G401 (cell line): ENCODE measurements at places on chromosomes 13 and 19.
A peak's percentile ranks its signal among the peaks of the same experiment; 100 is the strongest.

DNA sequence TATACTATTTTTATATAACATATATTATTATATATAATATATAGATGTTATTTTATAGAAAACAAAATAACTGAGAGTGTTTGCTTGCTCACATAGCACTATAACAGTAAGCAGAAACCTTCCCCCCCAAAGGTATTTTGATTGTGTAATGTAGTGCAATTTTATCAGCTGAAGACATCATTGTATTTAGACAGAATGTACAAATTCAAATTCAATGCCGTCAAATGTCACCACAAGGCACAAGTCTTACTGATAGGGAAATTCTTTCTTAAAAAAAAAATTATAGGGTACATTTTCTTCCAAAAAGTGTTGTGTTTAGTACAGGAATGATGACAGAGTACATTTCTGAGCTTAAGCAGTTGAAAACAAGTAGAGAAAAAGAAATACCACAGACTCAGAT is 1147.1 kb upstream of the SPRY2 start:
- no peak for DNase-seq

DNA sequence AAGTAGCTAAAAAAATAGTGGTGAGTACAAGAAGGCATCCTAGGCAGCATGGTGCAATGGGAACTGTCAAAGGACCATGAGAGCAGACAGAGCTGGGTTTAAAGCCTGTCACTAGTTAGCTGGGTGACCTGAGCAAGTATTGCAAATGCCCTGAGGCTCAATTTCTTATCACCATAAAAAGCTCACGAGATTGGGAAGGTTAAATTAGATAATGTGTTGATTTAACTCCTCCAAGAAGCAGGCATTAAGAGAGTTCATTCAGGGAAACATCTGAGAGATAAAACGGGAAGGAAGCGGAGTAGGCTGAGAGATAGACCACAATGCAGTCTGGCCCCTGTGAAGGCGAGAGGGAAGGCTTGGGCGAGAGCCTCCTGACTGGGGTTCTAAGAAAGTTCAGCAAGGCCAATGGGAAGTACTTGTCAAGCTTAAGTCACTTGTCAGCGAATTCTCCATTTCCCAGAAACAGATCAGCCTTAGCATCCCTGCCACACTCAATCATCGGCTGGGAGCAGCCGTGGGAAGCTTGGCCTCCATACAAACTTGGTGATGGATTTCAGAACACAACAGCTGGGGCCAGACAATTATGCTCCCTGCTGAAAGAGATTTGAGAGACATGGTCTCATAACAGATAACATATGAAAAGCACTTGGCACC is 105.5 kb downstream of the POU4F1 start:
- DNase-seq: no peak

GRCh38 chr19:14116918-14117578 is 514 bp downstream of the PRKACA start:
- DNase-seq: no peak

DNA sequence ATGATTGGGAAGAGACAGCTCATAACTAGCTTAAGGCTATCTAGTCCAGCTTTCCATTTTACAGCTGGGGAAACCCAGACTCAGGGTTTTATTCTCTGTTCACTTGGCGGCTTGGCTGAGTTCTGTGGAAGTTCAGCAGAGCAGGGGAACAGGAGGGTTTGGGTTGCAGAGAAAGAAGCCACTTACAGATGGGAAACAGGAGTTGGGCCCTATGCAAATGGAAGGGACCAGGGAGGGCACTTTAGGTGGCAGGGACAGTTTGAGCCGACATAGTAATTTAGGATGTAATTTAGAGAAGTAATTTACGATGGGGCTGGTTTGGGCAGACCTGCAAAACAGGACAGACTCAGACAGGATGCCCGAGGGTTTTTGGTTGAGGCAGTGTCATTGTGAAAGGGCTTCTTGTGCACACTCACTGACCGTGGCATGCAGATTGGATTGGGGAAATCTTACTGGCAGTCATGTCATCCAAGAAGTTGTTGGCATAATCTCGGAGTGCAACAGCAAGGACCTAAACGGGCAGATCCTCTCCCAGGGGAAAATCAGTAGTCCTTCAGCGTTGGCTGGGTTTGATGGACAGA is 47.3 kb upstream of the GPR183 start:
- no peak for DNase-seq

- no peak for DNase-seq
These were observed 141.0 kb downstream of the RFC3 start for GRCh38 chr13:33958964-33959363.

DNA sequence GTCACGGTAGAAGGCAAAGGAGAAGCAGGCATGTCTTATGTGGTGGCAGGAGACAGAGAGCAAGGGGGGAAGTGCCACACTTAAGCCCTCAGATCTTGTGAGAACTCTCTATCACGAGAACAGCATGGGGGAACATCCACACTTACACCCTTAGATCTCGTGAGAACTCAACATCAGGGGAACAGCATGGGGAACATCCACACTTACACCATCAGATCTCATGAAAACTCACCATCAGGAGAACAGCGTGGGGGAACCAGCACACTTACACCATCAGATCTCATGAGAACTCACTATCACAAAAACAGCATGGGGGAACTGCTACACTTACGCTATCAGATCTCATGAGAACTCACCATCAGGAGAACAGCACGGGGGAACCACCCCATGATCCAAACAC is 445.0 kb downstream of the MYO16 start:
- no peak for DNase-seq

- DNase-seq: no peak
These were observed 17.9 kb downstream of the COG3 start for GRCh38 chr13:45482571-45483173.

DNA sequence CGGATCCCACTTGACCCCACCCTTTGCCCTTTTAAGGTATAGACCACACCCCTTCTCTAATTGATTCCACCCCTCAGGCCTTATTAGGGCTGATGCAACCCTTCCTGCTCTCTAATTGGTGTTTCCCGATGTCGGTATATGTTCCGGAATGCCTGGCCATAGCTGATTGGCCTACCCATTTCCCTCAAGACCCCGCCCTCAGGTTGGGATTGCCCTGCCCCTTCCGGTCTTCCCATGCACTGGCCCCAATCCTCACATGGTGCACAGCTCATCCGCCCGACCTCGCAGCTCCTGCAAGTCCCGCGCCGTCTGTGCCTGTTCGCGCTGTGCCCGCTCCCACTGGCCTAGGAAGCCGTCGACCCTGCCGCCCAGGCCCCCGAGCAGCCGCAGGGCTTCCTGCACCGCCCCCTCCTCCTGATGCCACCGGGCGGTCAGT is 18.1 kb downstream of the TSKS start:
- no peak for DNase-seq

GRCh38 chr19:2691951-2692350 is 10.5 kb downstream of the GNG7 start:
- no peak for DNase-seq

GRCh38 chr13:24458736-24459135 is 53.8 kb downstream of the PARP4 start:
- DNase-seq: no peak

DNA sequence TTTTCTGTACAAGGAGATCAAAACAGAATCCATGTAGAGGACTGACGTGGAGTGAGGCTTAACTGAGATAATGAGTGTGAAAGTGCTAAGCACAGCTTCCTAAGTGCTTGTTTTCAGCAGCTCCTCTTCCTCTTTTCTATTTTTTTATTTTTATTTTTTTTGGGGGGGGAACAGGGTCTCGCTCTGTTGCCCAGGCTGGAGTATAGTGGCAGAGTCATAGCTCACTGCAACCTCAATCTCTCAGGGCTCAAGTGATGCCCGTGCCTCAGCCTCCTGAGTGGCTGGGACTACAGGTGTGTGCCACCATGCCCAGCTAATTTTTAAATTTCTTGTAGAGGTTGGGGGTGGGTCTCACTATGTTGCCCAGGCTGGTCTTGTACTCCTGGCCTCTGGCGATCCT is 5.6 kb upstream of the FOSB start:
- DNase-seq: no peak

- DNase-seq: no peak
These were observed 80.4 kb downstream of the EDNRB start for GRCh38 chr13:77838271-77838670.

GRCh38 chr19:31283701-31284100 is 65.5 kb downstream of the TSHZ3 start:
- DNase-seq: no peak

- DNase-seq: no peak
These were observed 31.3 kb downstream of the KDM4B start for GRCh38 chr19:5000120-5000611.

- peak; percentile 86 for DNase-seq
These were observed 184.9 kb downstream of the TM9SF2 start for GRCh38 chr13:99686157-99686572.

GRCh38 chr19:19354932-19355331 is 34.3 kb downstream of the MAU2 start:
- DNase-seq: no peak

- no peak for DNase-seq
These were observed 74.2 kb downstream of the TRPM4 start for GRCh38 chr19:49231804-49232203.

DNA sequence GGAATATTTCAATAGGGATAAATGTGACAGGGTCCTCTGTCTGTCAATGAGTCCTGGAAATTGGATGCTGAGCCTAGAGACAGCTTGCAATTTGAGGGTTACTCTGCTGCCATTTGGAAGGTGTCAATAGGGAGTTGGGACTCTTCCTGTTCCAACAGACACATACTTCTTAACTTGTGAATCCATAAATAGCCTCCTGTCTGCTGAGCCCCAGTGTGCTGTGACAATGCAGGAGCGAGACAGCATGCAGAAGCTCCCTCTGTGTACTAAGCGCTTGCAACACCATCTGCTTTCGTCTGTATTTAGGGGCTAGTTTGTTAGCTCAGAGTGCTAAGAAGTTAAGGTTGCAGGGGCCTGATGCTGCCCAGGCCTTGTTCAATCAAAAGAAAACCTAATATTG is 58.5 kb upstream of the GPR12 start:
- DNase-seq: no peak
